ENCODE measurements at places on chromosomes 3 and 15.

DNA sequence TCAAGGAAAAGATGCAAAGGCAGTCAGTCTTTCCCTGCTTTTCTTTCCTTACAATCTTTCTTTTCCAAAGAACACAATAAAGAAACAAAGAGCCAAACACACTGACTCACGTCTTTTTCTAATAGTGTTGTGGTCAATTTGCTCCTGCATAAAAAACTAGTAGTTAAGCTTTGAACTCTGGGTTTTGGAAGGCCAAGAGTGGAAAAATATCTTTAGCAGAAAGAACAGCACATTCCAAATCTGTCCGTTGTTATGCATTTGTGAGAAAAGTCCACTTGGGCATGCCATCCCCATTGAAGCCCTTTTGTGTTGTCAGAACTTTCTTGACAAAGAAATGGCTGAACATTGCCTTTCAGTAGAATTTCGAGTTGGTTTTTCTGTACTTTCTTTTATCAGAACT lies 18.2 kb downstream of the COL8A1 start:
- DNase-seq = no peak

GRCh38 chr15:58770519-58770856 lies 614 bp upstream of the MINDY2 start:
- DNase-seq = no peak

GRCh38 chr3:128569756-128570155 lies 76.8 kb upstream of the GATA2 start:
- no peak for DNase-seq

DNA sequence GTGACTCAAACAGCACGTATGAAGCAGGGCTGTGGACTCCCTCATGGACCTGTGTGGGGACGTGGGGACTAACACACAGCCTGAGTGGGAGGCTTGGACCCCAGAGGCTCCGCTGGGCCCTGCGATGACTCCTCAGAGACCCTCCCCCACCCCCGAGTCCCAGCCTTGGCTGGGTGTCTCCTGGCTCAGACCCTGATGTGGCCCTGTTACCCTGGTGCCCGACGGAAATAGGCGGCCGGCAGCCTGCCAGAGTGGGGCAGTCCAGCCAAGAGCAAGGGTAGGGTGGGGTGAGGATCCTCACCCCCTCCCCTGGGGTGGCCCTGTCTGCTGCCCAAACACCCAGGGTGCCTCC lies 15.3 kb downstream of the TNK2 start:
- DNase-seq = no peak

DNA sequence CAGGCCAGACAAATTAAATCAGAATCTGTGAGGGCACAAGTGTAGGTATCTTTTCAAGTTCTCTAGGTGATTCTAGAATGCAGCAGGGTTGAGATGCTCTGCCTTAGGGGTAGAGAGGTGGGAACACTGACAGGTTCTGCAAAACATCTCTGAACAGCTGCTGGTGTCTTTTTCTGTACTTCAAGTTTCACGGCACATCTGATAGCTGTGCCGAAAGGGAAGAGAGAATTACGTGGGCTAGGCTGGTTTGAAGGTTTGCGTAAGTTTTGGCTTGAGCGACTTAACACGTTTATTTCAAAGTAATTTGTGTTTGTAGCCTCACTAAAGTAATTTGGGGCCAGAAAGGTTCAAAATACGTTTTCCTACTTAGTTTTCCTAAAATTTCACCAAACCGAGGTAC lies 22.5 kb downstream of the PXK start:
- DNase-seq = no peak

DNA sequence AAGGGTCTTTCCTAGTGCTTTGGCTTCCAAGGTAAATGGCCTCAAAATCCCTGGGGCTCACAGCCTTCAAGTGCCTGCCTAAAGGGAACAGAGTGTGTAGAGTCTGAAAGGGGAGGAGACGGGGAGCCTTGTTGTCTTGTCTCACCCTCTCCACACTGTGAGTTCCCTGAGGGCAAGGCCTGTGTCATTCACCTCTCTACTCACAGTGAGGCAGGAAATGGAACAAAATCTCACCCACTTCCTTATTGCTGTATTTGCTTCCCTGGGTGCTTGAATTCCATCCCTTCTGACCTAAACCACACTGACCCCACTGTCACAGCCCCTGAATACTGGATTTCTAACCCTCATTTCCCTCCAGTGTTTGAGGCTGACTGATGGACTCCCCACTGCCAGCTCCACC lies 197.5 kb downstream of the EPHB1 start:
- no peak for DNase-seq

GRCh38 chr3:23446301-23446700 lies 243.2 kb downstream of the UBE2E2 start:
- no peak for DNase-seq

DNA sequence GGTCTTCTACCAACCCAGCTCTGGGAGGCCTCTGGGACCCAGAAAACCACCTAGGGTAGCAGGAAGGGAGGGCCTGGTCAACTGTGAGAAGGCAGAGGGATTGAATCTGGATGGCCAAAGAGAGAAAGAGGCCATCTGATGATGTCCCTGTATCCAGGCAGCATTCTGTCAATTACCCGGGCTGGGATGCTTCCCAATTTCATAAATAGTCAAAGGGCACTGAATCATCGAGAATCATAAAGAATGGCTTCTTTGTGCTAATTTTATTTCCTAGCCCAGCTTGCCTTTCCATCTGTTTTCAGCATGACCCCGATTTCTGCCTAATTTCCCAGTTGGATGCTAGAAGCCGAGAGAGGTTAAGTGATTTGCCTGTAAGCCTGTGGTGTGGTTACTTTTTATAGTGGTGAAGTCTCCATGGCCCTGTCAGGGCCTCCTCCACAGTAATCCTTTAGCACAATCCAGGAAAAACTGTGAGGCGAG lies 129.2 kb downstream of the FAM43A start:
- no peak for DNase-seq

DNA sequence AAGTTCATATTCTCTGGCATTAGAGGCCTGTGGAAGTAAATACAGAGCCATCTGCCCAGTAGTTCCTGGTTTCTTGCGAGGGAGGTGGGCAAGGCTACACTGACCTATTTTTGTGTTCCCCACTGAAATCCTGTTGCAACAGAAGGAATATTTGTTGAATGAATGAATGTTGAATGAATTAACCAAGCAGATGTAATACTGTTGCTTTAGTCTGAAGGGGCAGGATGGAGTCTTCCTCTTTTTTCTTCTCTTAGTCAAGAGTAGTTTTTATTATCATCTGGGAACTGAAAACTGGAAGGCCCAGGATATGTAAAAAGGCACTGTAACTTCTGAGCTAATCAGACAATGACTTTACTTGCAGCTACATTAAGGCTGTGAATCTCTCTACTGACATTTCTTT lies 17.1 kb downstream of the BLOC1S6 start:
- no peak for DNase-seq

GRCh38 chr3:82229397-82229796 lies 468.0 kb upstream of the GBE1 start:
- no peak for DNase-seq

DNA sequence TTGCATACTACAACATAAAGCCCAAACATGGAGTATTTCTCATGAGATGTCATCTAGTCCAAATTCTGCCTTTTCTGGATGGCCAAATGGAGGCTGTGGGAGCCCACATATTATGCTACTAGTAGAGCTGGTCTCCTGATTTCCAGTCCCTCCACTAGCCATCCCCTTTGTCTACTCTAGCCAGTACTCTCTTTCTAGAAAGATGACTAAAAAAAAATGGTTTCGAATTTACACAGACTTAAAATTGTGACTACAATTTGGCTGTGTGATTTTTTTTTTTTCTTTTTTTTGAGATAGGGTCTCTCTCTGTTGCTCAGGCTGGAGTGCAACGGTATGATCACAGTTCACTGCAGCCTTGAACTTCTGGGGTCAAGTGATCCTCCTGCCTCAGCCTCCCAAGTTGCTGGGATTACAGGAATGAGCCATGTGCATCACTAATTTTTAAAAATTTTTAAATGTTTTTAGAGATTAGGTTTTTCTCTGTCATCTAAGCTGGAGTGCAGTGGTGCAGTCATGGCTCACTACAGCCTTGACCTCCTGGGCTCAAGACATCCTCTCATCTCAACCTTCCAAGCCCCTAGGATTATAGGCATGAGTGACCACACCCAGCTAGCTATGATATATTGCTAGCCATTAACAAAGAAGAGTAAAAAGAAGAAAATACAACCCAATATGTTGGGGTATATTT lies 273.9 kb downstream of the ADAMTSL3 start:
- DNase-seq = no peak
